ENCODE measurements at places on chromosomes 16 and 17.

- DNase-seq = no peak
Measured at GRCh38 chr16:3112881-3113574, 642 bp downstream of the ZNF205 start.

GRCh38 chr17:41528959-41529353 lies 848 bp upstream of the KRT19 start:
- DNase-seq = no peak

DNA sequence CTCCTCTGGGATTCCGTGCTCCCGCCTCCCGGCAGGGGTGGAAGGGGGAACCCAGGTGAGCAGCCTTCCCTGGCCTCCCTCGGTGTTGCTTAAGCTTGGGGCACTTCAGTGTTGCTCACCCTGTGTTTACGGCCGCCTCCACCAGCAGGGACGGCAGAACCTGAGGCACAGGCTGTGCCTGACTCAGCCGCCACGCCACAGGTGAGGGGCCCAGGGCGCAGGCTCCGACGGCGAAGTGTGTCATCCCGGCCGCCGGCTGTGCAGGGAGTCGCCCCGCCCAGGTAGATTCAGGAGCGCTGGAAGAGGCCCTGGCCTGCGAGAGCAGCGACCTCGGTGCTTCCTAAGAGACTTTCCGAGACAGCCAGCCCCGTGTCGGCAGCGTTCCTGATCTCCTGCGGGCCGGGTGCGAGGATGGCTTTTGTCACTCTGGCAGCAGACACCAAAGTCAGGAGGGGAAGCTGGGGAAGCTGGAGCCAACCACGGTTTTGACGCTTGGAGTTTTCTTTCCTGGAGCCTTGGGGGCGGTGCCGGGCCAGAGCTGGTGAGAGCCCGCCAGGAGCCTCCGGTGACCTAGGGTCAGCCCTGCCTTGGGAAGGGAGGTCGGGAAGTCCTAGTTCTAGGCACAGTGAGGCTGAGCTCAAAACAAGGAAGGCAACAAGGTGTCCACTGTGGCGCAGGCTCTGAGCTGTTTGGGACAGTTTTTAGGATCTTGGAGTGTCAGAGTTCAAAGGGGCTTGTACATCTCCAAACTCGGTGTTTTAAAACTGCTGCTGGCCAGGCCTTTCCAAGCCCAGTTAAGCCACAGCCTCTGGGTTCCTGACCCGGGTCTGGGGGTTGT lies 2.1 kb downstream of the GSE1 start:
- no peak for DNase-seq

DNA sequence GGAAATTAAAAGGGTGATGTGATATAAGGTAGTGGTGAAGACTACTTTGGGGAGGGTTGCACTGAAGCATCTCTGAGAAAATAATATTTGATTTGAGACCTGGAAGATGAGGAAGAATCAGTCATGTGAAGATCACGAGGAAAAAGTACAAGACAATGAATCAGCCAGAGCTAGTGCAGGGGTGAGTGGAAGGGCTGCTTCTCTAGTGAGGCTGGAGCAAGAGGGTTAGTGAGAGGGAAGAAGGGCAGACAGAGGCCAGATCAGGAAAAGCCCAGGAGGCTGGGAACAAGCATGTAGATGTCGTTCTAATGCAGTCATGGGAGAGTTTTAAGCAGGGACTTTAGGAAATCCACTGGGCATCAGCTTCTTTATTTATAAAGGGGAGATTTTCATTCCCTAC lies 504.2 kb upstream of the SALL1 start:
- no peak for DNase-seq

DNA sequence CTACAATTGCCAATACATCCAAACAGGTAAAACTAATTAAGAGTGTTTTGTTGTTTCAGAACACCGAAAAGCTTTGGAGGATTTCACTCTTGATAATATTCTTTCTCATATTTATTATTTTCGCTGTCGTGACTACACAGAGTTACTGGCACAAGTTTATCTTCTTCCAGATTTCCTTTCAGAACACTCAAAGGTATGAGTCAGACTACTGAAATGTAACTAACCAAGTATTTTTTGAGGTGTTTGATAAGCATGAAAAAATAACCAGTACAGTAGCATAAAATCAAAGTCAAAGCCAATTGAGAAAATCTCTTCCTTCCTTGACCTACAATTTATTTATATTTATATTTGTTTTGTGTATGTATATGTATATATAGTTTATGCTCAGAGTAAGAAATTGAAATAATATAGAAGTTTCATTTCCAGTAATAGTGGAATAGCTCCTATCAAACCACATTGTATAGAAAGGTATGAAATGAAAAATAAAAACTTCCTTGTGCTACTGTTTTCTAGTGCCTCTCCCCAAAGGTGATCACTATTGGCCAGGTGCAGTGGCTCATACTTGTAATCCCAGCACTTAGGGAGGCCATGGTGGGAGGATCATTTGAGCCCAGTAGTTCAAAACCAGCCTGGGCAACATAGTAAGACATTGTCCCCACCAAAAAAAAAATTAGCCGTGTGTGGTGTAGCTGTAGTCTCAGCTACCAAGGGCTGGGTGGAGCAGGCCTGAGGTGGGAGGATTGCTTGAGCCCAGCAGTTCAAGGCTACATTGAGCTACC lies 10.9 kb downstream of the RAD51C start:
- DNase-seq = no peak

DNA sequence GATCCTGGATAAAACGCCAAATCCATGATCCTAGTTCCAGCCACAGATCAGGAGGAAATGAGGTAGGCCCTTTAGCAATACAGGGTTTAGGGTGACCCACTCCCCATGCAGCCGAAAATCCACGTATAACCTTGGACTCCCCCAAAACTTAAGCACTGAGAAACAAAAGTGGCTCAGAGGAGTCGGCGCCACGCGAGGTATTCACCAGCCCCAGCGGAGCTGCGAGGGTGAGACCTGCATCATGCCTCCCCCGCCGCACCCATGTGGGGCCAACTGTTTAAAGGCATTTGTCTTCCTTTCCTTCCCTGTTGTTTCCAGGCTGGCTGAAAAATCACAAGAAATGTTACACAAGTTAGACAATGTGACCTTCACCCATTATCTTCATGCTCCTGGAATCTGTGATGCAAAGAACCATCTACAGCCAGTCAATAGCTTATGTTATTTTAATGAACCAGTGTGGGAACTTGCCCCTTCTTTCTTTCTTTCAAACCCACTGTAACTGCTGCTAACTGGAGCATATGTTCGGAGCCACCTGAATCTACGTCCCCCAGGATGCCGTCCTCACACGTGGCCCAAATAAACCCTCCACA lies 98.2 kb upstream of the METRNL start:
- no peak for DNase-seq

GRCh38 chr17:79314617-79315357 lies 240.2 kb downstream of the ENGASE start:
- DNase-seq = no peak

GRCh38 chr17:9052921-9053320 lies 31.6 kb downstream of the NTN1 start:
- no peak for DNase-seq

DNA sequence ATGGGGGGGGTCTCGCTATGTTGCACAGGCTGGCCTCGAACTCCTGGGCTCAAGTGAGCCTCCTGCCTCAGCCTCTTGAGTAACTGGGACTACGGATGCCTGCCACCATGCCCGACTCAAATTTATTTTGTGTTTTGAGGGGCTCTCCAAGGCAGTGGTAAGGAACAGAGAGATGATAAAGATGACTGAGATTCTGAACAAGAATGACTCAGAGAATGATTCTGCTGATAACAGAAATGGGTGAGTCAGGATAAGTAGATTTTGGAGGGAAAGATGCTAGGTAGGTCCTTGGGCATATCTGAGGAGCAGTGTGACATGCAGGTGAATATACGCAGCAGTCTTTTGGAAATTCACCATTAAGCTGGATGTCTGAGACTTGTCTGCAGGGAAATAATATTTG lies 2.6 kb downstream of the TMEM220 start:
- DNase-seq = no peak

GRCh38 chr17:64327201-64327930 lies 63.3 kb downstream of the PECAM1 start:
- DNase-seq = no peak

DNA sequence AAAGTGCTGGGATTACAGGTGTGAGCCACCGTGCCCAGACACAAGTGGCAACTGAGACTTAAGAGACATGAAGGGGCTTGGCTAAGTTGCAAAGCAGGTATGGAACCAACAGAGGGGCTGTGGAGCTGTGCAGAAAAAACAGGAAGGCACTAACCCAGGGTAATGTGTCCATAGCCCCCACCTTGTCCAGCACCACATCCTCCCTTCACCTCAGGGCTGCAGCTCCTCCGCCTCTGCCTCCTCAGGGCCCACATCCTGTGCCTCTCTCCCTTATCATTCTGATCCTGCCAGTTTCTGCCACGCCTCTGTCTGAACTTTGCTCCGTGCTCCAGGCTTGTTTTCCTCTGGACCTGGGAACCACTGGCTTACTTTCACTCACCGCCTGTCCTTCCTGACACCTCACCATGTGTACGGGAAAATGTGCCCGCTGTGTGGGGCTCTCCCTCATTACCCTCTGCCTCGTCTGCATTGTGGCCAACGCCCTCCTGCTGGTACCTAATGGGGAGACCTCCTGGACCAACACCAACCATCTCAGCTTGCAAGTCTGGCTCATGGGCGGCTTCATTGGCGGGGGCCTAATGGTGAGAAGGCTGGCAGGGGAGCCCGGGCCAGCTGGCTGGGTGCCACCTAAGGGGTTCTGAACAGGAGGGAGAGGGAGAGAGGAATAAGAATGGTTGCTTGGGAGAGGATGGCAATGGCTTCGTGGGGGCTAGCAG lies at the start of gene TM4SF5:
Gene TM4SF5, plus strand, starts transcription at position 368 of the 716 bp plus-strand sequence. Its CDS starts 37 bp downstream, at position 405.
- DNase-seq = no peak

- no peak for DNase-seq
Measured at GRCh38 chr17:29933379-29933778, 3.4 kb upstream of the SSH2 start.

DNA sequence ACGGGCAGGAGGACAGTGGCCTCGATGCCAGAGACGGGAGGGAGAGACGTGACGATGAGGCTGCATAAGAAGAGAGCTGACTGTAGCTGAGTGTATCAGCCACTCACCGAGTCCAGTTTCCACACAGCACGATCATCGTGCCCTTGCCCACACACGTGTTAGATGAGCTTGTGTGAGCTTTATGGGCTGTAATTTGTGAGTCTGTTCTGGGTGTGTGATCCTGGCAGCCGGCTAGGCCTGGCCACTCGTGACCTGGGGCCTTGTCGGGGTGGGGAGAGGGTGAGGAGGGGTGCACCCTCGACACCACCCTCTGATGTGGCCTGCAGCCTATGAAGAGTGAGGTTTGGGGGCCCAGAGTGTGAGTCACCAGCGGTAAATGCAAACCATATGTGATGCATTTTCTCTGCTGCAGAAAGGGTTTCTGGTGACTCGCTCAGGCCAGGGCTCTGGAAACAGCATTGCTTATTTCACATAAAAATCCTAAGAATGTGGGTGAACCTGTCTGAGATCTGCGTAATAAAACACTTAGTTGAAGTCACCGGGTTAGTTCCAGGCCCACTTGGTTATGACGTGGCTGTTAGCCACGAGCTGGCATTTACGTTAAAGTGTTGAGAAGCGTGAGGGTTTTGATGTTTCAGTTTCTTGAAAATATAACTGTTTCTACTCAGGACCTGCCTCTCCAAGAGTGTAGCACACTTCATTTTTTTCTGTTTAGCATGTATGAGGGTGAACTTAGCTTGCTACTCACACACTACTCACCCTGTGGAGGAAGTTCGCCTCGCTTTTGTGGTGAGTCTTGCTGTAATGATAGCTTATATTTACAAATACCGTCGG lies 4.2 kb downstream of the METRNL start:
- DNase-seq = no peak

DNA sequence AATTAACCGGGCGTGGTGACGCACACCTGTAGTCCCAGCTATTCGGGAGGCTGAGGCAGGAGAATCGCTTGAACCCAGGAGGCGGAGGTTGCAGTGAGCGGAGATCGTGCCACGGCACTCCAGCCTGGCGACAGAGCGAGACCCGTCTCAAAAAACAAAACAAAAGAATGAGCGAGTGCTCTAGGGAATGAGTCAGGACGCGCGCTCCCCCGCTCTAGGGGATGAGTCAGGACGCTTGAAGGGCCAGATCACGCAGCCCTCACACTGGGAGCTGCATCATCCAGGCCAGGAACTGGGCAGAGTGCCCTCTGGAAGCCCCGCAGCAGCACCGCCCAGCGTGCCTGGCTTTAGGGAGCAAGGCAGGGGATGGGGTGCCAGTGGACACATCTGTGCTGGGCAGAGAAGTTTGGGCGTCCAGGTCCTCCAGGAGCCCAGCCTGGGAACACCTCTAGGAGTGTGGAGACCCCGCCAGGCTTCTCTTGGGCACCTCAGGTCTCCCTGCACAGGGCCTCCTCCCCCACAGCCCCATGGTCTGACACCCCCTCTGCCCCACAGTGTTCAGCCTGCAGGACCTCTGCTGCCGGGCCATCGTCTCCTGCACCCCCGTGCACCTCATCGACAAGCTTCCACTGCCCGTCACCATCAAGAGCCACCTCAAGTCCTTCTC lies 3.9 kb upstream of the WFIKKN1 start:
- no peak for DNase-seq

- DNase-seq = no peak
Measured at GRCh38 chr16:10067406-10067805, 114.8 kb downstream of the GRIN2A start.

DNA sequence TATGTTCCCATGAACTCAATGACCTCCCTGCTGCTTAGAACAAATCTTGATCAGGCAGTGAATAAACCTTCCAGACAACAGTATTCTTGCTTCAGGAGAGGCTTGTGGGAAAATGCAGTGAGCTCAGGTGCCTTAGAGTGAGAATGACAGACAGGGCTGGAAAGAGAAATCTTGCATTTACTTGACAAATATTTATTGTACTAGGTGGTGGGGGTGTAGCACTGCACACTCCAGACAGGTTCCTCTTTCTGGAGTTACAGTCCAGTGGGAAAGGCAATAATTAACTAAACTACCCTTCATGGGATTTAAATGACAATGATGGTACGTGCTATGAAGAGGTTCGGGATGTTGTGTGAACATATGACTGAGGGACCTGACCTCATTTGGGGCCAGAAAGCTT lies 182.9 kb downstream of the SHISA9 start:
- DNase-seq = no peak

DNA sequence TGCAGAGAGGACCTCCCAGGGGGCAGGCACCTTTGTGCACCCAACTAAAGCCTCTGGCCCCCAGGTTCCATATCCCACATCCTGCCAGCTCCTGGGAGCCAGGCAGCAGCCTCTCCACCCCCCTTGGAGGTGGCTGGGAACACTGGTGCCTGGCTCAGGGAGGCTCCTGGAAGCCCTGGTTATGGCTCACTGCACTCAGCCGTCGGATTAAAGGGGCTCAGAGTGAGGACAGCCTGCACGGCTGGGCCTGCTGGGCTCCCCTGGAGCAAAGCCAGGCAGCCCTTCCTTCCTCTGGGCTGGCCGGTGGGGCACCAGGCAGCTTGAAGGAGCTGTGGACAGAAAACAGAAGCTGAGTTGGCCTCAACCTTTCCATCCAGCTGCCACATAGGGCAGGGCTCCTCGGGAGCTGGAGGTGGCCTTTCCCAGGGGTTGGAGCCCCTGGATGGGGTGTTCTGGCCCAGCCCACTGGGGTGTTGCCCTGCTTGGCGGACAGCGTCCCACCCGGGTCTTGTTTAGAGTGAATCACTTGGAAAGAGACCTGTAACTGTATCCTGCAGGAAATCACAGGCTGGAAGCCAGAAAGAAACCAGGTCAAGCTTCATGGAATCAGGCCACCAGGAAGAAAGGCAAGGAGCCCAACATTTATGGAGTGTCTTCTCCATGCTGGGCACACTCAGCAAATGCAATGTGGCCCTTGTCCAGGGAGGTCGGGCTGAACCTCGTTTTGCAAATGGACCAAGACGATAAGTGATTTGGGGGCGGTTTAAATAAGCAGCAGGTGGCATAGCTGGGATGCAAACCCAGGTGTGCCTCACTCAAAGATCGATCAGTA lies 253.3 kb downstream of the SOX9 start:
- no peak for DNase-seq
